ENCODE measurements at places on chromosomes 7 and 10.
A peak's percentile ranks its signal among the peaks of the same experiment; 100 is the strongest.

GRCh38 chr10:44313761-44314165 lies 71.1 kb downstream of the CXCL12 start:
- no peak overlapping the region for H3K4me3 ChIP-seq
- no peak for DNase-seq
- H3K27ac ChIP-seq: no peak overlapping the region
- peaks cover 2% of the 10 kb centered on the region for H3K4me1 ChIP-seq
- H3K36me3 ChIP-seq: no peaks in the 10 kb centered on the region

DNA sequence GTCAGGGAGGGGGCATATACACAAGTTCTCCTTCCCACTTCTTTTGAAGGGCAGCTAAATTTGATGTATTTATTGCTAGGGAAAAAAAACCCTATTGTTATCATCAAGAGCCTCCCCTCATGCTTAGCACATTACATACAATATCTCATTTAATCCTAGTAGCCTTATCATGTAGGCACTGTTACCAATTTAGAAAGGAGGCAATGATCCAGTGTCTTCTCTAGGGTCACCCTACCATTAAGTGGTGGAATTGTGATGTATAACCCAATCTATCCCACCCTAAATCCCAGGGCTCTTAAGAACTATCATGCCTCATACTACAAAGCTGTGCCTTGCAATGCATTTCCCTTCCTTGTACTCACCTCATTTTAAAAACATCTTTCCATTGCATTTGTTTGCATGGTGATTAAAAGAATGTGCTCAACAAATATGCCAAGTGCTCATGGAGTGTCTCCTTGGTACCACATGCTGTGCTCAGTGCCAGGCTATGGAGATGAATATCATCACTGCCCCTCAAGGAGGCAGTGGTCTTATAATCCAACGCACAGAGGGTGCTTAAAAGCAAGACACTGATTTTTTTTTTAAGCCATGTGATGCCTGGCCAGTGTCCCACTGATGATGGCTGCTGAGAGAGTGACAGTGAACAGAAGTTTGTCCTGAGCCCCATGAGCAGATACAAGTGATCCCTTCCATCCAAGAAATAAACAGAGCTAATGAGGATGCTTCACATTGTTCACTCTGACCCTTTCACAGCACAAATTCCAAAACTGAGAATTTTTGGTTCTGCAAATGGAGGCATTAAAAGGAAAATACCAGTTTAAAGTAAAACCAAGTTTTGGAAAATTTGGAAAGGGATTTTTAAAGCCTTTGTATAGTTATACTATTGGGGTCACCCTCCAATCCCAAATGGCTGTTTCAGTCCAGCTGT lies 98.2 kb downstream of the SORBS1 start:
- H3K36me3 ChIP-seq: no peaks in the 10 kb centered on the region
- no peaks in the 10 kb centered on the region for H3K27me3 ChIP-seq
- no peak overlapping the region for H3K4me3 ChIP-seq
- no peak overlapping the region for H3K27ac ChIP-seq
- no peak for DNase-seq
- no peaks in the 10 kb centered on the region for H3K4me1 ChIP-seq

DNA sequence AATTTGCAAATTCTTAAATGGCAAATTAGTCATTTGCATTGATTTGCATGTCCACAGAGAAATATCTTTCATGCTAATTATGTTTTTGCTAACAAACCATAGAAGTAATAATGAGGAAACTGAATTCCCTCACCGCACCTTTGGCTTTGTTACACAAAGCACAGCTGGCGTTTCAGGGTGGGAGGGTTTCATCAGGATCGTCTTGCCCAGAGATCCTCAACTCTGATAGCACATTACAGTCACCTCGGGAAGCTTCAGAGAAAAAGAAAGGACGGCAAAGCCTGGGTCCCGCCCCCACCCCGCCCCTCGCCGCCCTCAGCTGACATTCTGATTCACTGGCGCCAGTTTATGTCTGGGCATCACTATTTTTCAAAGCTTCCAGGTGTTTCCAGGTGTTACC lies 119.4 kb downstream of the PTPRN2 start:
- no peaks in the 10 kb centered on the region for H3K4me1 ChIP-seq
- no peak overlapping the region for H3K27ac ChIP-seq
- H3K36me3 ChIP-seq: no peaks in the 10 kb centered on the region
- no peak for DNase-seq

DNA sequence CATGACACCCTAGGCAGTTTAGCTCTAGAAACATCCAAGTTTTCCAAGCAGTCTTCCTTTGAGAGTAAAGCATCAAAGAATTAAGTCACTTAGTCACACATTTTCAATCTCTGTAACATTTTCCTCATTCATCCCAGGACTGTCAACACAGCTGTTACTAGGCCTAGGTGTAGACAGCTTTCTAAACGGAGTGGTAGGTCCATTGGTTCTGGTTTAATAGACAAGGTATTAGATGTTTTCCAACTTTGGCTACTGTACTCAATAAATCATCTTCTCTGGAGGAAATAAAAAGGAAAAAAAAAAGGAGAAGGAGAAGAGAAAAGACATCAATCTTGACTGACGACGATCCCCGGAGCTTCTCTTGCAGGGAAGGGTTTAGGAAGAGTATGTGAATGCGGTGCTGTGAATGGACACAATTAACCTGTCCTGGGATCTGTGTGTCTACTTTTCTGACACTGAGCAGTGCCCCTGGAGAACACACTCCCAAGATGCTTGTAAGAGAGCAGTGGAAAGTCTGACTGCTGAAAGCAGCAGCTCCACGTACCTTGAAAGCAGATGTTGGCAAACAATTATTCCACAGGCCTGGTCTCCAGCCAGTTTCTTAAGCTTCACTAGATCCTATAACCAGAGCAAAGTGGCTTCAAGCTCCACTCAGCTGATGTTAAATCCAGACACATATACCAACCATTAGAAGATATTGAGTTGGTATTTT lies 59.1 kb downstream of the CXCL12 start:
- no peak overlapping the region for H3K4me3 ChIP-seq
- no peaks in the 10 kb centered on the region for H3K36me3 ChIP-seq
- no peaks in the 10 kb centered on the region for H3K4me1 ChIP-seq
- DNase-seq: no peak
- H3K27me3 ChIP-seq: peaks cover 56% of the 10 kb centered on the region
- H3K27ac ChIP-seq: no peak overlapping the region

GRCh38 chr7:92402920-92403759 lies 44.1 kb upstream of the GATAD1 start:
- peaks cover 20% of the 10 kb centered on the region for H3K36me3 ChIP-seq
- H3K4me3 ChIP-seq: no peak overlapping the region
- H3K27ac ChIP-seq: no peak overlapping the region

DNA sequence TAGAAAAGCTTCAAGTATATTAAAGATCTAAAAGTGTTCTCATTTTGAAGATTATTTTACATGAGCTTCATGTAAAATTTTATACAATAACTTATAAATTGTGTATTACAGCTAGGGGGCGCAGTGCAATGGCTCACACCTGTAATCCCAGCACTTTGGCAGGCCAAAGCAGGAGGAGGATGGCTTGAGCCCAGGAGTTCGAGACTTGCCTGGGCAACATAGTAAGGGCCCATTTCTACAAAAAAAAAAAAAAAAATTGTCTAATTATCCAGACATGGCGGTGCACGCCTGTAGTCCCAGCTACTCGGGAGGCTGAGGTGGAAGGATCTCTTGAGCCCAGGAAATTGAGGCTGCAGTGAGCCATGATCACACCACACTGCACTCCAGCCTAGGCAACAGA lies 16.6 kb downstream of the ACBD5 start:
- H3K4me3 ChIP-seq: no peak overlapping the region
- no peak overlapping the region for H3K27ac ChIP-seq
- H3K27me3 ChIP-seq: no peaks in the 10 kb centered on the region
- H3K36me3 ChIP-seq: peaks cover 68% of the 10 kb centered on the region
- DNase-seq: peak; percentile 55

- no peak overlapping the region for H3K4me3 ChIP-seq
- H3K36me3 ChIP-seq: no peaks in the 10 kb centered on the region
- no peak overlapping the region for H3K27ac ChIP-seq
Measured at GRCh38 chr7:106644999-106645398, 16.0 kb downstream of the CCDC71L start.

- H3K27me3 ChIP-seq: no peaks in the 10 kb centered on the region
- H3K36me3 ChIP-seq: peaks cover 6% of the 10 kb centered on the region
- peaks cover 21% of the 10 kb centered on the region for H3K4me1 ChIP-seq
- peak overlapping the region; percentile 63 for H3K27ac ChIP-seq
- no peak overlapping the region for H3K4me3 ChIP-seq
Measured at GRCh38 chr10:68095153-68095552, 14.1 kb upstream of the MYPN start.

DNA sequence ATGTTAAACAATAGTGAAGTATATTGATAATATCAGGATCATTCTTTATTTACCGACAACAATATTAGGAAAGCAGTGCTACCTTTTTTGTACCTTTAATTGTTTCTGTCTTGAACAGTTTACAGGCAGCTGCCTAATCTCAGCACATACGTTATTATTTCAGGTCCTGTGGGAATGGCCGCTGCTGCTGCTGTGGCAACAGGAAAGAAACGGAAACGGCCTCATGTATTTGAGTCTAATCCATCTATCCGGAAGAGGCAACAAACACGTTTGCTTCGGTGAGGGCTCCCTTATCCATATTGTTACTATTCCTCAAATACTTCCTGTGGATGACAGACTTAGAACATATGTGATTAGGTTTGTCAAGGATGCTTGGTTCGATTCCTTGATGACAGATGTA lies 59.7 kb downstream of the NRF1 start:
- H3K27ac ChIP-seq: no peak overlapping the region
- no peak for DNase-seq
- no peaks in the 10 kb centered on the region for H3K4me1 ChIP-seq
- no peaks in the 10 kb centered on the region for H3K27me3 ChIP-seq
- H3K4me3 ChIP-seq: no peak overlapping the region
